CD4-positive, alpha-beta T cell (primary cell): ENCODE measurements at places on chromosomes 7 and 10.

DNA sequence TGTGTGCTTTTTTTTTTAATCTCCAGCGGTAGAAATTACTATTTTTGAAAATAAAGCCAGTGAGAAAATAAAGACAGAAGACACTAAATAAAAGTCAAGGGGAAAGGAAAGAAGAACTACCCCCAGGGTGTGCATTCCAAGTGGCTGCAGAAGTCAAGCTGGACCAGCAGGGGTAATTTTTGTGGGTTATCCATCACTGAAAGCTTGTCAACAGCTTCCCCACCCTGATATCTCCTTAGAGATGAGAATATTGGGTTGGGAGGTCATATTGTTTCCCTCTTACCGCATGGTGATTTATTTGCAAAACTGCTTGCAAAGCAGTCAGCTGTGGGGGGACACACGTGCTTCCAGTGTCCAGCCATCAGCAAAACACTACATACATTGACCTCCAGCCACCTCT, 46.4 kb downstream of the FAM107B start:
- no peak for DNase-seq

GRCh38 chr10:24894728-24895127, 57.7 kb downstream of the PRTFDC1 start:
- peak; percentile 26 for DNase-seq

GRCh38 chr7:8360564-8361153, 72.8 kb upstream of the NXPH1 start:
- DNase-seq, result no peak

DNA sequence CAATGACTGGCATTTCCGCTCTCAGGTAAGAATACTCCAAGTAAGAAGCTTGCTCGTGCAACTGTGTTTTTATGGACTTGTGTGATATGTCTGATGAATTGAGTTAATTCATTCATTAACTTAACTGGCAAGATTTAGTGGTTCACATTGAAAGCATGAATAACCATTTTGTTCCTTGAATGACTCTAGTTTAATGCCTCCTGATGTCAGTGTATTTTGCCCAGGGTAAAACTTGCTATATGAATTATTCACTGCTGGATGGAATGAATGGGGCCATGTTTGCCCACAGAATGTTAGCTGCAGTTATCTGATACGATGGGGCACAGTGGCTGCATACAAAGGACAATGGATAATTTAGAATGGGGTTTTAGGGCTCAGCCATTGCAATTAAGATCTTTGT, 124.1 kb downstream of the ZNF365 start:
- DNase-seq, result no peak

GRCh38 chr7:132072873-132073272, 503.4 kb downstream of the PLXNA4 start:
- no peak for DNase-seq

- no peak for DNase-seq
These were observed 63.9 kb downstream of the VOPP1 start for GRCh38 chr7:55508221-55509011.

DNA sequence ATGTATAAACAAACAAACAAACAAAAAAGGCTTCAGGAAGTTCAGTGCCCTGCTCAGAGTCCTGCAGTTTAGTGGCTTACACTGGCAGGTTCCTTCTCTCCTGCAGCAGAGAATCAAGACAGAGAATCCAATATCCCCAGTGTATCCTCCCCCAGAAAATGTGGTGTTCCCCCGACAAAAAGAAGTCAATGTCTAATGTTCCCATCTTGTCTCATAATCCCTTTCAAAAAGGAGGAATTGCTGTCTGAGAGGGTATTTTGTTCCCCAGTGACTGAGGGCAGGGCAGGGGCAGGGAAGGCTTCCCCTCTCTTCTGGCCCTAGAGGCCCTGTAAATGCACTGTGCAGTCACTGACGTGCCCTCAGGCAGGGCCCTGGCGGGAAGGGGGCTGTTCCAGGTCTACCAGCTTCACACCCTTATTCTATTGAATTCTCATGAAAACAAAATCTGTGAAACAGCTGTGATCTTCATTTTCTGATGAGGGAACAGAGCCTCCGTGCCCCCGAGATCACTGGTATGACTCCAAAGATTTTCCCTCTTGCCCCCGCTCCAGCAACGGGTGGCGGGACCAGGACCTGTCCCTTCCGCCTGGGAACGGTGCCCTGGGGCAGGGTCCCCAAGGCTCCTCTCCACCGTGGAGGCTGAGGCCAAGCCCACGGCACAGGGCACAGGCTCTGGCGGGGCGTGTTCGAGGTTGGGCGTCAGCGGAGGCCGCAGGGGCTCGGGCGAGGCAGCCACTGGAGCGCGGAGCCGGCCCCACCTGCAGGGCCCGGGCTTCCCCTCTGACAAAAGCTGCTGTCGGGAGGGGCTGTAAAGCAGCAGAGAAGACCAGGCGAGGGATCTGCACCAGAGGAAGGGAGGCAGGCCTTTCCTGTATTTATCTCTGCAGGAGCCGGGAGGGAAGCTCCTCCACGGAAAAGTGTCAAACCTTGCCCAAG, 13.4 kb upstream of the WDFY4 start:
- no peak for DNase-seq

- DNase-seq, result peak; percentile 41
These were observed 46.2 kb downstream of the RGS10 start for GRCh38 chr10:119496273-119496672.

- no peak for DNase-seq
These were observed 4.1 kb upstream of the KMT2E start for GRCh38 chr7:105009667-105010503.

- DNase-seq, result no peak
These were observed 23.3 kb upstream of the GPR22 start for GRCh38 chr7:107446531-107446930.

- no peak for DNase-seq
These were observed 70.4 kb downstream of the COA1 start for GRCh38 chr7:43658718-43659548.

DNA sequence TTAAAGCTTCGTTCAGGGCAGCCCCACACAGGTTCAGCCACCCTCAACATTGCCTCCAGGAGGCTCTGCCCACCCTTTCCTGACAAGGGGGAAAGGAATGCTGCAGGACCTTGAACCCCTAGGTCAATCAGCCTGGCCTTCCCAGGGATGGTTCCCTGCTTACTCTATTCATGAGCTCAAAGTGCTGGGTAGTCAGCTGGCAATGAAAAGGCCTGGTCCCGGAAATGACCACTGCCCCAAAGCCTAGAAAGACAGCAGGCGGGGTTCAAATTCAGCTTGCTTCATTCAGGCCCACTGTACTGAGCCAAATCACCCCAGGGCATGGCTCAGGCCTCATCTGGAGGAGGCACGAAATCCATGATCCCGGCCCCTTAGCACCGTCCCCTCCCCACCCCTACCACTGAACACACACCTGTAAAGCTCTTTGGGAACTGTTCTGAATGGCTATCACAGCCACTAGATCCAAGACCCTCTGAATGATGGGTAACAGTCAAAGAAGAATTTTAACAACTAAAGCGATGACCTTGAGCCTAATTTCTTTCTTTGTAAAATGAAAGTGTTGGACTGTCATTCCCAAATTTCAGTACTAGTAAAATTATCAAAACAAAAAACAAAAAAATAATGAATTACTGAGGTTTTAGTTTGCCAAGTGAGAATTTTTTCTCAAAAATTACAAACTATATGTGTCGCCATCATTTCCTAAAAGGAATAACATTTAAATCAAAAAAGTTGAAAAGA, 1.0 kb downstream of the URGCP start:
- DNase-seq, result no peak

- DNase-seq, result no peak
These were observed 80.9 kb downstream of the FAM171A1 start for GRCh38 chr10:15290150-15290549.

DNA sequence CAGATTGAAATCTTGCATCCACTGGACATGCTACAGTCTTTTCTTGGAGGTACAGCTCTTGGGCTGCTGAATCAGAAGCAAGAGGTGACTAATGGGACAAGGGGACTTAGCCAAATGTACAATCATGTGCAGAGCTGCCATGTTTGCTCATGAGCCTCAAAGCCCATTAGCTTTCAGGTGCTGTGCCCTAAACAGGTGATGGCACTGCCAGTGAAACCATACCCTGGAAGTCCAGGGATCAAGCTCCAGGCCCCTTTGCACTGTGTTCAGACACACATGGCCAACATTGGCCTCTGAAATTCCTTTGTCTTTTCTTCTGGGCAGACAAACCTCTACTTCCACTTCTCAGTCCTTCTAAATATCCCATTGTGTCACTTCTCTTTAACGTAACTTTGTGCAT, 328.2 kb downstream of the GRID1 start:
- DNase-seq, result no peak

DNA sequence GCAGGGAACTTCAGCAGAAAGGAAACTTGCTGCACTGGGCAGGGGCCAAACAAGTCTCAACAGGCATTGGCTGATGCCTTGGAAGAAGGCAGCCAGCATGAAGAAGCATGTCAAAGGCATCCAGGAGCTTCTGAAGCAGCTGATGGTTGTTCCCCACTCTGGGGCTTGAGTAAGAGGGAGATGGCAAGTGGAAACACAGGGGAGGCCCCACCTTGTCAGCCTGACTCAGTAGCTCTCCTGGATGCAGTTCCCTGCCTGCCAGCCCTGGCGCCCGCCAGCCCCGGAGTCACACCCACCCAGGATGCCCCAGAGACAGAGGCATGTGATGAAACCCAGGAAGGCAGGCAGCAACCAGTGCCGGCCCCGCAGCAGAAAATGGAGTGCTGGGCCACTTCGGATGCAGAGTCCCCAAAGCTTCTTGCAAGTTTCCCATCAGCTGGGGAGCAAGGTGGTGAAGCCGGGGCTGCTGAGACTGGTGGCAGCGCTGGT, 96.5 kb downstream of the TACC2 start:
- DNase-seq, result no peak

GRCh38 chr10:43287056-43288007, 20.5 kb upstream of the RASGEF1A start:
- peak; percentile 77 for DNase-seq

DNA sequence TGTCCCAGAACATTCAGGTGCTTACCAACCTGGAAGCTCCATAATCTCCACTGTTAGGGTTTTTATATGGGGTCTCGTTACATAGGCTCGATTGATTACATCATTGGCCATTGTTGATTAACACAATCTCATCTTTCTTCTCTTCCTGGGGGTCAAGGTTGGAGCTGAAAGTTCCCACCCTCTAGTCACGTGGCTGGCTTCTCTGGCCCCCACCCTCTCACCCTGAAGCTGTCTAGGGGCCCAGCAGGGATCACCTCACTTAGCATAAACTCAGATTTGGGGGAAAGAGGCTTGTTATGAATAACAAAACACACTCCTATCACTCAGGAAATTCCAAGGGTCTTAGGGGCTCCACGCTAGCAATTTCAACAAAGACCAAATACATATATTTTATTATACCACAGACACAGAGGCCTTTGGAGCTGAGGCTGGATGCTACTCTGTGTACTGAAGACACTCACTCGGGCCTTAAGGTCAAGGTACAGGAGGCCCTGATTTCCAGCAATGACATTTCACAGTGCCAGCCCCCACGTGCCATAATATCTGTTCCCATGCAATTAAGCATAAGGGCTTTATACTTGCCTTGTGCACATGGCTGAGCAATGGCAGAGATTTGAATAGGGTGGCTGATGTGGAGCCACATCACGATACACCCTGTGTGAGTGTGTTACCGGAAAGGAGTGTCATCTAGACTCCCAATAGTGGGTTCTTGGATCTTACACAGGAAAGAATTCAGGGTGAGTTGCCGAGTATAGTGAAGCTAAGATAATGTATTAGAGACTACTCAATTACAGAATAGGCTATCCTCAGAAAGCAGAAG, 108.2 kb downstream of the COL26A1 start:
- no peak for DNase-seq

- no peak for DNase-seq
These were observed 67.0 kb upstream of the GPR158 start for GRCh38 chr10:25107756-25108155.

DNA sequence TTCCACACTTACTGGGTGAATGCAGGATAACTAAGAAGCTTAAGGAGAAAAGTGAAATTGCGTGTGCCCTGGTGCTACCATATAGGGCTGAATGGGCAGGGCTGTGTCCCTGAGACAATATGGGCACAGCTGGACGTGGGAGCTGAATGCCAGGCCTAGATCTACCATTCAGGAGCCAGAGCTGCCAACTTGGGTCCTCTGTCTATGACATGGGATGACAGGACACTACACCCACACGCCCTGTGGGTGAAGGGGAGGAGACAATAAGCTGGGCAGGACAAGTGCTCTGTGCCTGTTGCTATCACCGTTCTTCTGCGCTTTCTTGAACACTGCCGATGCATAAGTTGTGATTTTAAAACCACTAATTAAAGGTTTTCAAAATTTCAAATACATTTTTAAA, 293.9 kb downstream of the TNS3 start:
- no peak for DNase-seq

- DNase-seq, result no peak
These were observed 152.7 kb upstream of the AUTS2 start for GRCh38 chr7:69445541-69445940.

DNA sequence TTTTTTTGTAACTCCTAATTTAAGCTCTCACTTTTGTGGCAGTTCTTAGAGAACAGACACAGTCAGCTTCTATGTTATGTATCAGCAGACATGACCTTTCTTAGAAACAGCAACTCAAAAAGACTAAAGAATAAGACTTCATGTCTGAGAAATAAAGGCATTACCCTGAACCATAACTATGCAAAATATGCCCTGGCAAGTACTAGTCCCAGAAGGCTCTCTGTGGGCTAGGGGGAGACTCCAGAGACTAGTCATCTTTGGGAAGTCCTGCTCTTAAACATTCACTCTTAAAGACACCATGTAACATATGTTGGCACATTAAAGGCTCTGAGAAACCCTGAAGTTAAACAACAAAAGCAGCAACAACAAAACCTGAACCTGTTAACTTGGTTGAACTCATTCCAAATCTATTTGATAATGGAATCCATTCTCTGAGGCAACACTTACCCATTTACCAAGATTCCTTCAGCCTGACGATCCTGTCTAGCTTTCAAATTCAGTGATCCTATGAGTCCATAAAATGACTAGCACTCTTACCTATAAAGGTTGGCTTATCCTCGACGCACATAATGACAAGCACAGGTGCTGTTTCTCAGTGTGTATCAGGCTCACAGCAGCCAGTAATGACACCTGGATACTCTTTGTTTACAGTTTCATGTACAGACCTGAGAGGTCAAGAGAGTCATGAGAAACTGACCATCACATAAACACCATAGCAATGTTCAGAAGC, 62.3 kb downstream of the OSBPL3 start:
- no peak for DNase-seq

DNA sequence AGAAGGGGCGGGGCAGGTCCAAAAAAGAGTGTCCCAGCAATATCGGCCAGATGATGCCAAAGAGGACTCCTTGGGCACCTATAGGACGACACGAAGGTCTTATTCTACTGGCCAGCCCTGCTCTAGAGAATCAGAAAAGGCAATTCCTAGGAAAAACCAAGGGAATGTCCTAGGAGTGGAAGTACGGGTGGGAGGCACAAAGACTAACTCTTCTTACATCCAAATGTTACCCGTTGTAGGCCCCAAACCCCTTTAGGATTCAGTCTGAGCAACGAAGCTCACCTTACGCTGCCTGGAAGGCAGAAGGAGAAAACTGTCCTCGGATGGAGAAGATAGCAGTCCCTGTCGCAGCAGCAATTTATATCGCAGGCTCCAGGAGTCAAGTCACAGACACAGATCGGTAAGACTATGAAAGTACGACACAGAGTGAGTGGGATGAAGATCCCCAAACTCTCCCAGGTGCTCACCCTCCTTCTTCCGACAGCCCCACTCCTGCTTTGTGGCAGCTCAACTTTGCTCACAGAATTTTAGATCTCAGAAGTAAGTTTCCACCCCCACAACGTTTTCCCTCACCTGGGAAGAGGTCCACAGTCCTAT, 558 bp downstream of the TCTN3 start:
- DNase-seq, result no peak
